Esophagus squamous epithelium (tissue), 5 donors: ENCODE measurements at places on chromosomes 4 and X. TPM values are rescaled to one million over a fixed set of nuclear protein-coding genes. Genes with fewer than 3 reads are reported as not detected.

GRCh38 chr4:77618383-77619241, 13.0 kb downstream of the CXCL13 start:
- DNase-seq: no peak

DNA sequence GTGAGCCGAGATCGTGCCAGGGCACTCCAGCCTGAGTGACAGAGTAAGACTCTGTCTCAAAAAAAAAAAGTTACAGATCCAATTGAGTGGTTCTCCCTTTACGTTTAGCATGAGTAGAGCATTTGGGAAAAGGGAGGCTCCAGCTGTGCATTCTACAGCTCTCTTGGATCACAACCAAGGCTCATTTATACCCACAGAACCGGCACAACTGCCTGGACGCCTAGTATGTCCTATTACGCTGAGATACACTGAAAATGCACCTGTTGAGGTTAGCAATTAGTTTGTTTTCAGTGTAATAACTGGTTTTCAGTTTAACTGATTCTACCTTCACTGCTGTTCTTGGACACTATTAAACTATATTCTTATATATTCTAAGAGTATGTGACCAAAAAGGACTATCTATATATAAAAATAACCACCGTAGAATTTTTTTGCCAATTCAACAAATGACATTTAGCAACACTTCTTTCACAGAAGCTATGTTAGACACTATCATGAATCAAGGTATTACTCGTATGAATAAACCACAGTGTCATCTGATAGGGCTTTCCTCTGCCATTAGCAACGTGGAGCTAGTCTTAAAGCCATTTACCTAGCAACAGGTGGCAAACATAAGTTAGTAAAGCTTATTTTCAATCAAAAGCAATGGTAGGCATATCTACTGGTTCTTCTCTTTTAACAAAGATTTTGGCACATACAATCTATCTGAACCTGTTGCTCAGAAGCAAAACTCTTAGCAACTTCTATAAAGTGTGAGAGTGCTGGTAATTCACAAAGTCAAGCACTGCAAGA, 3.6 kb downstream of the OTUD4 start:
- no peak for DNase-seq

DNA sequence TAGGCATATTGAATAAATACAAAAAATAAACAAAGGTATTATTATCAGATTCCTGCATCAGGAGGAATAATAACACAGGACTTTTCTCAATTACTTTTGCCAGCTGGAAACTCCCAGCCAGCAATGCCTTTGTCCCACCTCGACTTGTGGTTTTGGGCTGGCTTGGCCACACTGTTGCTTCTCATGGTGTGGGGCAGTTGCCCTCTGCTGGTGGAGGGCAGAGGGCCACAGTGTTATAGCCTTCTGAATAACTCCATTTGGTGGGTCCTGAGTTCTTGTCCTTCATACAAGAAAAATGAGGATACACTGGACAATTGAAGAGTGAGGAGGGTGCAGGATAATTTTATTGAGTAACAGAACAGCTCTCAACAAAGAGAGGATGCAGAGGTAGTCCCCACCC, 1206.0 kb upstream of the ADGRL3 start:
- no peak for DNase-seq

GRCh38 chr4:97396605-97397004, 746.7 kb downstream of the STPG2 start:
- DNase-seq: no peak

- no peak for DNase-seq
Observed at GRCh38 chr4:126991965-126992364, 640.8 kb upstream of the INTU start.

DNA sequence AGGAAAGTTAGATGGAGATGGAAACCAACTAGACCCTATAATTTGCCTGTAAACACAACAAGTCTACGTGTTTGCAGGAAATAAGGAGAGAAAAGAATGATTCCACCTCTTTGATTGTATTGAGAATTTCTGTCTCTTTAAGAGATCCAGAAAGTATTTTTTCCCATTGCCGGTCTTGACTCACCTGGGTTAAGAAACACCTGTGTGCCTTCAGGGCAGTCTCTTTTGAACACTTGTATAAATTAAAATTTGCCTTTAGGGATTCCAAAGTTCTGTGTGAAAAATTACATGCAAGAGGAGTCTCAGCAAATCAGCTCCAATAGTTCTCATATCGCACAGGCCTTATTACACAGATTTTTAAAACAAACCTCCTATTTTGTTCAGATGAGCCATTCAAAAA, 46.0 kb upstream of the SMAD1 start:
- DNase-seq: no peak

DNA sequence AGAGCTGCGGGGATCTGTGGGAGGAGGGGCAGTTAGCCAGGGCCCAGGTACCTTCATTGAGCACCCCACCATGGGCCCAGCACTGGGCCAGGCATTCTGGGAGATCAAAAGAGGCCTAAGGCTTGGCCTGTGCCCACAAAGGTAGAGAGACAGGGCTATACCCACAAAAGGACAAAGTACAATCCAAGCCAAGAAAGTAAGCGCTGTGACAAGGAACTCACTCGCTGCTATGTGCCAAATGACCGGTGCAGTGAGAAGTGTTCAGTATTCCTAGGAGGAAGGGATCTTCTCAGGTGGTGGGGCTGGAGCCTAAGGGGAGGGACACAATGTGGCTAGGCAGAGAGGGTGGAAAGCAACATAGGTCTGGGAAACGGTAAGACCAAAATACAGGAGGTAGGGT, 8.8 kb upstream of the FRMPD3 start:
- no peak for DNase-seq

- no peak for DNase-seq
Observed at GRCh38 chr4:5185551-5185950, 134.3 kb downstream of the STK32B start.

DNA sequence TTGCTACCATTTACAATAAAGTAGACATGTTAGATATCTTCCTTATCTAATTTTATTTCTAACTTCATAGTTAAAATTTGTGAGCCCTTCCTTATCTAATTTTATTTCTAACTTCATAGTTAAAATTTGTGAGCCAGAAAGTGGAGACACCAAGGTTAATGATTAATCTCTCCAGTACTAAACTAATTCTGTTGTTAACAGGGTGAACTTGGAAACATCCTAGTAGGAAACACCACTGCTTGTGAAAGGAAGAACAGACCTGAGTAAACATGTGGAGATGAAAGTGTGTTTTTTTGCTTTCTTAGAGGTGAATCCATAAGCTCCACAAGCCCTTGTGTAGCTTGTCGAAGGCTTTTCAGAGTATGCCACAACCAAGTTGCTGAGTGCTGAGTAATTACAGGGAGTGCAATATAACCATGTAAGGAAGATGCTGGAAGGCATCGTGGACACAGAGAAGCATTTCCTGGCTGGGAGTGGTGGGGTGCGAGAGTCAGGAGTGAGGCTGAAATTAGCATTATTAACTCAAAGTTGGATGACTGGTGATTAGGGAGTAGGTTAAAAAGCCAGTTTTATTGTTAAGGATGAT, 118.6 kb upstream of the NEIL3 start:
- DNase-seq: no peak

- DNase-seq: no peak
Observed at GRCh38 chrX:31383991-31384390, 312.1 kb upstream of the FTHL17 start.

- no peak for DNase-seq
Observed at GRCh38 chrX:154123241-154124219, 20.5 kb upstream of the OPN1LW start.

WWC2 gene
- total RNA-seq: 24.8 TPM

RBMX gene
- 125 TPM for total RNA-seq

SSR4 gene
- 257 TPM for total RNA-seq

TEX13B gene
- not detected for total RNA-seq

SYTL5 gene
- 3.9 TPM for total RNA-seq
